ENCODE measurements at places on chromosomes 2 and 18. TPM values are rescaled to one million over a fixed set of nuclear protein-coding genes. Genes with fewer than 3 reads are reported as not detected.

DNA sequence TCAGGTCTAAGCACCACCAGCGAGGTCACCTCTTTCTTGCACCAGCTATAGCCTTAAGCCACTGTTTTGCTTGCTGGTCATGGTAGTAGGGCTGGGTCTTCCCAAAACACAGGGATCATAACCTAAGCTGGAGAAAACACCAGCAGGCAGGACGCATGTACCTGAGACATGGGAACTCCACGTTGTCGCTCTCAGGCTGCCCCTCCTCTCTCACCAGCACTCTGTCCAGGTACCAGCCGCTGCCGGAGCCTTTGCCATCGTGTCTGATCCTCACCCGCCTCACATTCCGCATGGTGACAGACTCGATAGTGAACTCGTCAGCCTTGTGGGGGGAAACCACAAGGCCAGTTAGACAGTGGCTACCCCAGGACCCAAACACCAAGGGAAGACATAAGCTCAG is 79.5 kb downstream of the LOXHD1 start:
- DNase-seq: no peak

- DNase-seq: no peak
Measured at GRCh38 chr2:236294647-236295046, 30.4 kb upstream of the ASB18 start.

- no peak for DNase-seq
Measured at GRCh38 chr2:145909175-145909755, 1389.3 kb upstream of the ZEB2 start.

The COL4A4 gene
- total RNA-seq: 5.2 TPM

The CRYBA2 gene
- total RNA-seq: not detected

The TMEM200C gene
- 0.92 TPM for total RNA-seq

The SERPINB12 gene
- not detected for total RNA-seq

The MYO3B gene
- total RNA-seq: 0.35 TPM

The INHA gene
- total RNA-seq: 0.17 TPM

Measured in epithelial cell of proximal tubule (primary cell).